Right kidney (tissue), 9 donors: ENCODE measurements at places on chromosomes 3 and 15.

DNA sequence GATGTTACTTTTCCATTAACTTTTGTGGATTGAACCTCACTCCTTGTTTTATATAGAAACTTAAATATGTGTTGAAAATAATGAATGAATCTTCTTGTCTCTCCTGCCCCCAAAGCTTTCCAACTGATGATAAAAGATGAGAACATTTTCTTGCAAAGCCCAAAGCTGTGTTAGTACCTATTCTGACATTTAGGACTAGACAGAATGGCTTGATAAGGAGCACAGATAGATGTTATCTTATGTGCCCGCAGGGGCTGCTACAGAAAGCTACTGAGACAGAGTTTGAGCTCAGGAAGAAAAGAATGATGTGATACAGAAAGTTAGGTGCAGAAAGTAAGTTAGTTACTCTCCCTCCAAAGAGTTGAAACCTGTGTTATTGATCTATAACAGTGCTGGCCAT, 109.4 kb upstream of the ATP11B start:
- DNase-seq: no peak

DNA sequence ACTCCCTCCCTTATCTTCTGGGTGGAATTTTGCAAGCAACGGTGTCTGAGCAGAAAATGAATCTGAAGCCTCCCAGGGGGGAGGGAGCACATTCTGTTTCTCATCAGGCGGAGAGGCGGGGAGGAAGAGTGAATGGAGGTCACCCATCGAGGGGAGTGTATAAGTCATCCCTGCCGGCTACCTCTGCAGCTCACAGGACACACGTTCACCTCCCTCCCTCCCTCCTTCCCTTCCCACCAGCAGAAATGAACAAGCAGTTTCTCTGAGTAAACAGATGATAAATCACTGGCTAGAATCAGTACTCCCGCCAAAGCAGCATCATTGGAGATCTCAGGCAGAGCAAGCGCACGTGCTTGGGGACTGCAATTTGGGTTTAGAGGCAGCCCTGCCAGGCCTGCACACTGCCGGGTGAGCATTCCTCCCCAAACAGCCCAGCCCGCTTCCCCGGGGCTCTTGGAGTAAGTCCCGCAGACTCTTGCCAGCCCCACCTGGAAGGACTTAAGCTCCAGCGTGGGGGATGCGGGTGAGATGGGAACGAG, 38.3 kb downstream of the CPN2 start:
- DNase-seq: peak; percentile 73

- DNase-seq: no peak
Observed at GRCh38 chr3:153400641-153401040, 238.6 kb downstream of the RAP2B start.

DNA sequence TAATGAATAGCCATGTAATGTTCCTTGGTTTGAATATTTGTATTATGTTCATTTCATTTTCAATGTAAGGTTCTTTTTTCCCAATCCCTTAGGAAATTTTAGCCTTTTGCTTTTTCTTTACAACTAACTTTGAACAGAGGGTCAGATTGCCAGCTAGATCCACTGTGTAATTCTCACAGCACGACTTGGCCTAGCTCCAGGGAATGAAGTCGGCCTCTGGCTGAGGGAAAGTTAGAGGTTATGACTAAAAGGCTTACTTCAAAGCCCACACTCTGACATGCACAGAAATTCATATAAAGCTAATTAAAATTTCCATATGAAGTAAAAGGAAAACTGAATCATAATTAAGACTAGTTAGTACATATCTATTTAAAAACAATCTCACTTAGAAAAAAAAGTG, 38.7 kb downstream of the ROBO1 start:
- DNase-seq: no peak

DNA sequence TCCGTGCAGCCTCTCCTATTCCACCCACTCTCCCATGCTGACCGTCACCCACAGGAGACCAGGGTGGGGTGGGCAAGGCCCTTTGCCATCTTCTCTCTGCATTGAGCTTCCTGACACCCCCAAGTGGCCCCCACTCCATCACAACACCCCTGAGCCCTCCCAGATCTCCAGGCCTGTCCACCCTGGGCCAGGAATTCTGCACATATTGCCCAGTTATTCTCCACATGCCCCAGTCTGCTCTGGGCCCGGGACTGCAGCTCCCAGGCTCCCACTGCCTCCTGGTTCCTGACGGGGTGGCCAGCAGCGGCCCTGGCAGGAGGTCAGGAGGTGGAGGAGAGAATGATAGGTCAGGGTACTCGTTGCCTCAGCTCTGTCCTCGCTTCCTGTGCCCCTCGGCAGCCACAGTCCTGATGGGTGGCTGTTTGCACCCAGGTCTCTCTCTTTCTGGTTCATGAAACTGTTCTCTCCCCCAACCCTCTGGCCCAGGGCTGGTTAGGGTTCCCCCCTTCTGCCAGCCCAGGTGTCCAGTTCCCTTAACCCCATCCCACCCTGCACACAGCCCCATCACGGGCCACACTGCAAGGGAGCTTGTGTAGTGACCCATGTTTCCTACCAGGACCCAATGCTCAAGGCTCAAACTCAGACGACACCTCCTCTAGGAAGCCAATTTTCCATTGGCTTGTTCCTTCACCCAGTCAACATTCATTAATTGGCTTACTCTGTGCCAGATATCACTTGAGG, 47.3 kb downstream of the IQSEC1 start:
- DNase-seq: no peak

- no peak for DNase-seq
Observed at GRCh38 chr15:39125904-39126303, 455.0 kb upstream of the THBS1 start.

DNA sequence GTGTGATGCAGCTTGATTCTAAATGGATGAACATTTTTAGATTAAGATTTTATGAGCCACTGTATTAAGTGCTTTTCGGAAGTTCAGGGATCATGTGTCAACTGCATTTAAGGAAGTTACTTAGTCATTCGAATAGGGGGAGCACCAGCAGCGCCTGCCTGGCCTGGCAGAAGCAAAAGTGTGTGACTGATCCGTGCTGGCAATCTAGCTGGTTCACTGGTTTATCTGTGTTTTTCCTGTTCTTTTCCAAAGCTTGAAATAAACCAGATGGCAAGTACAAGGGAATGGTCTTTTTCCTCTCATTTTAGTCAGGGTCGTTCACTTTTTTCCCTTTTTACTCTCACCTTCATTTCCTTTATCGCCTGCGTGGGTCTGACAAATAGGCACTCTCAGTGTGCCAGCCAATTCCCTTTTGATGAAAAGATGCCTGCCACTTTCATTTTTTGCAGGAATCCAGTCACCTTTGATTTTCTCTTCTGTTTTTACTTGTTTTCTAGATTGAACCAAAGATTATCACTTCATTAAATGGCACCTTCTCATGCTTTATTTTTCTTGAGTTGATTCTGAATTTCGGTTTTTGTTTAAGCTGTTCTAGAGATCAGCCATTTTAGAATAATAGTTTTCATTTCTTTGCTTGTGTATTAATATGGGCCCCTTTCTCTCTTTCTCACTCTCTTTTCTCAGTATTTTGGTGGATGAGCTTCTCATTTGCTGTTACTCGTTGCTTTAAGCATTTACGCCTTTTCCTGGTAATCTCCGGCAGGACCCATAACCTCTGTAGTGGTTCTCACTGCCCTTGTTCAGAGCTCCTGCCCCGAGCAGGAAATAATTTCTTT, 2.8 kb downstream of the ABHD2 start:
- DNase-seq: no peak

GRCh38 chr3:181752202-181752671, 40.5 kb downstream of the SOX2 start:
- DNase-seq: no peak

DNA sequence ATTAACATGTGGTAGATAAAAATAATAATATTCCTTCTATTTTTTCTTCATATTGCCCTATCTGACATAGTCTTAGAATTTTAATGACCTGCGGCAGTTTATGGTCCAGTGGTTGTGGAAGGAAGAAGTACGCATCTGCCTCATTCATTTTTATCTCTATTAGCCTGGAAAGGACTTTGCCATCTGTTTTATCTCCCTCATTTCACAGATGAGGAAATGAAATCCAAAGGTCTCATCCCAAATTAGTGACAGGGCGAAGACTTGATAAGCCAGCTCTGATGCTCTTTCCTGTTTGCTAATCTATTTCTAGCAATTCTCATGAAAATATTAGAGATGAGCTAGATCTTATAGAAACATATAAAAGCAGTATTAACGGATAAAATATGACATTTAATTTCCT, 113.3 kb downstream of the KLHL25 start:
- DNase-seq: no peak

DNA sequence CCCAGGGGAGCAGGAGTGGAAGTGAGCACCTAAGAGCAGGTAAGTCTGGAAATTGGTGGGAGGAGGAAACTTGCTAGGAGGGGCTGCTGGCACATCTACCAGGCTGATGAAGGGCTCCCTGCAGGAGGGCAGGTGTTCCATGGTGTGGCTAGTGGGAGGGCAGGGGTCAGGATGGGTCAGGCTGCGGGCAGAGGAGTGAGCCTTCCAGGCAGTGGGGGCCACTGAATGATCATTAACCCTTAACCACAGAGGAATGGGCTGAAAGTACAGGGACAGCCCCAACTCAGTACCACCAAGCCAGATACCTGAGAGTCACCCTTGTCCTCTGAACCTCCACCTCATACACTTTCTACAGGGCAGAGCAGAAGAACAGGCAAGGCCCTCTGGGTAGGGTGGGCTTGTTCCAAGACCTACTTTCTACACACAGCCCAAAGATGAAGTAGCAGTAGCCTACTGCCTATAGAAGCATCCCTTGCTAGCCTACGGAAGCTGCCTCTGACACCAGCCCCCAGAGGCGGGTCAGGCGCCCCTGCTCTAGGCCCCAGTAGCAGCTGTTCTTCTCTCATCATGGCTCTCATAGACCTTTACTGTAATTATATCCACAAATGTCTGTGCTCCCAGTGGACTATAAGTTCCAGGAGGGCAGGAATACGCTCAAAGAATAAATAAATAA, 4.6 kb downstream of the RAB6B start:
- DNase-seq: no peak

GRCh38 chr15:52349052-52349700, 53.6 kb upstream of the MYO5C start:
- DNase-seq: no peak

DNA sequence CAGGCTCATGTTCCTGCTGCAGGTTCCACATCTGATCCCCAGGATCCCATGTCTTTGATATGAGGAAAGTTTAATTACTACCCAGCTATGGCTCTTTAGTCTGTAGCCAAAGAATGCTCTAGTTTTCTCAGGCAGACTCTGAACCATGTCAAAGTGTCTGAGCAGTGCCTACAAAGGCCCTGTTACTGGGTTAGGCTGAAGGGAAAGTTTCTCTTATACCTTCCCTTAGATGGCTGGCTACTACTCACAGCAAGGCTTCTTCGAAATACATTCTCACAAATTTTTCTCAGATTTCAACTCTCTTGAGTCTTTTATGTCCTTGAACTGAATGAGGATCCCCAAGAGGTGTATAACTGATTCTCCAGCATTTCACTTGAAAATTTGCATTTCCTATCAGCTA, 102.4 kb downstream of the NR1D2 start:
- no peak for DNase-seq

DNA sequence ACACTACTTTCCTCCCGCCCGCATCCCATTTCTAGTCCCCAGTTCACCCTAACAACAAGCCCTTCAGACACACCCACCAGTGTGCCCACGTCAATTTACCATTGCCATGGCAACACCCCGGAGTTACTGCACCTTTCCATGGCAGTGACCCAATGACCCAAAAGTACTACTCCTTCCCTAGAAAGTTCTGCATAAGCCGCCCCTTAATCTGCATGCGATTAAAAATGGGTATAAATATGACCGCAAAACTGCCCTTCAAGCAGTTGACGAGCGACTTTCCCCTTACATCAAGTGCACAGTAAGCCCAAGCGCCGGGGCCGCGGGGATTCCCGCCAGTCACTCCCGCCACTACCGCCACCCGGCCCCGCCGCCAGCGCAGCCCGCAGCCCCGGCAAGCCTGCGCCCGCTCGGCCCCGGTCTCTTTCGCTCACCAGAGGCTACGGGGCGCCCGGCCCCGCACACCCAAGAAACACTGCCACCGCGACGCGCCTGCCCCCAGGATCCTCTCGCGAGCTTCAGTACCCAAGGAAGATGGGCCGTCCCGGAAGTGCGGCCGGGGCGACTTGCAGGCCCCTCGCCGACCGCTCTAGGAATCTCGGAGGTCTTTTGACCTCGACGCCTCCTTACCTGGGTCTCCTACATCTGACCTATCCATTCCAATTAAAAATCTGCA, 27.2 kb upstream of the ZNF502 start:
- DNase-seq: peak; percentile 83

- DNase-seq: no peak
Observed at GRCh38 chr3:114456742-114457141, 162.9 kb downstream of the TIGIT start.

DNA sequence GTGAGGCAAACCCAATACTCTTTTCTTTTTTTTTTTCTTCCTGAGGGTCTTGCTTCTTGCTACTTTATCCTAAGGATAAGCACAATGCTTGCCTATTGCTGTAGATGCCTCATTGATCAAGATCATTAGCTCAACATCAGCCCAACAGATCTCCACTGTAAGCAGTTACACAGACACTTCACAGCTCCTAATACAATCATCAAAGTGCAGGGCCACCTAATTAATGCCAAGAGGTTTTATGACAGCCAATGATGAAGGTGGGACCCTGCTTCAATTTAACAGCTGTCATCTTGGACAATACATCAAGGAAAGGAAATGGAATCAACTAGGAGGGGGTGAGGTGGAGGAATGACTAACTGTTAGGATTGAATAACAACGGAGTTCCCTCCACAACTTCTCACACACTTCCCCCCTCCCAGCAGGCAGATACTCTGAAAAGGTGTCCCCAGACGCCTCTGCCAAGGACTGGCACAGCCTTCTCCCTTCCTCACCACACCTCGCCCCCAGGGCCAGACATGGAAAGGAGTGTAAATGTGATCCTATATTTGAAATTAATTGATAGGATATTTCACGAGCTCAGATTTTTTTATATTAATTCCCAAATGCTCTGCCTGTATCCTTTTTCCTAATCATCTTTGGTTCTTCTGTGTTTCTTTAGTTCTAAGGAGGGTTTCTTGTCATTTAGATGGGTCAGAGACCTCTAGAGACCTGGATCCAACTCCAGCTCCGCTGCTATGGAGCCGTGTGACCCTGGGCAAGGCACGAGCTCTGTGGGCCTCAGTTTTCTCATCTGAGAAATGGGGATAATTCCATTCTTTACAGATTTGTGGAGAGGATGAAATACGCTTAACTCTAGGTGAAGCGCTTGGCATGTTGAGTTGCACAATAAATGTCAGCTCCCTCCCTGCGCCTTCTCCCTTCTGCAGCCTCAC, 1.2 kb downstream of the DCLK3 start:
- no peak for DNase-seq
